T-helper 1 cell (primary cell): ENCODE measurements at places on chromosomes 12 and 14.

- no peak for DNase-seq
Measured at GRCh38 chr14:21350539-21350938, 33.3 kb downstream of the SUPT16H start.

- no peak for DNase-seq
Measured at GRCh38 chr12:132542661-132543060, 52.7 kb downstream of the FBRSL1 start.

DNA sequence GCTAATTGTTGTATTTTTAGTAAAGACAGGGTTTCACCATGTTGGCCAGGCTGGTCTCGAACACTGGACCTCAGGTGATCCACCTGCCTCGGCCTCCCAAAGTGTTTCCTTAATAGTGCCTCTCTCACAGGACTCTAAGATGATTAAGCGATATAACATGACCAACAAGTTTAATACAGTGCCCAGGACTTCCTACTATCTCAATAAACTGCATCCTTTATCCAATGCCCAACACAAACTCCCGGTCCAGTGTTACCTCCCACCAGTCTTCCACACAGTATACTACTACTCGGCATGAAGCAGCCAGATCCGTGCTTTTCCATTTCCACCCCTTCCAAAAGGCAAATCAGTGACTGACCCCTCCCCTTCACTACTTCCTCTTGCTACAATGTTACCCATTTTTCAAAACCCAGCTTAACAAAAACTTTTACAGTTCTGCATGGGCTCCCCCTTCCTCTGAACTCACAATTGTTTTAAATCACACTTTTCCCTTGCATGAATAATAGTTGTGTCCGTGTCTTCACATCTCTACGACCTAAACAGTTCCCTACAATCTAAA is 900 bp downstream of the NOP2 start:
- no peak for DNase-seq

DNA sequence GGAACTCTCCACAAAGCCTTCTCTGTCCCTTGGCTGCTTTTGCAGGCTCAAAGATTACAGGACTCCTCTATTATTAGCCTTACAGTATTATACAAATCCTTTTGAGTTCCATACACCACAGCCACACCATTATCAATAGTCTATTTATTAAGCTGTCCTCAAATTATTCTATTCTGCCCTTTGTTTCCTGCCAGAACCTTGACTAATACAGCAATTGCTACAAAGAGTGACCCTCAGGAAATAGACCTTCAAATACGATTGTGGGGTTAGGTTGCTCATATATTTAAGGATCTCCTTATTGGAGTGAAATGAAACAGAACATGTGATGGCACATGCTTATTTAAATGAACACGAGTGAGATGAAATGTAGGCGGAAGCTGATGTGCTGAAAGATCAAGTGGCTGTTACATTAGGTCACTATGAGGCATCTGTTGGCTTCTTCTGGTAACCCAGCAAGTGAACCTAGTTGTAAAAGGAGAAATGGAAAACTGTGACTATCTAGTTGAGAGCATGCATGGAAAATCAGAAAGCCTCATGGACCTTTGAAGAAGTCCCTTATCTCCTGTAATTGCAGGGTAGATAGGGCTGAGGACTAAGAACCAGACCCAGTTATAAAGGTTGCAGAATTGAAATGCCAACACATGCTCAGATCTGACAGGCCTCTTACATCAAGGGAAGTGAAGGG is 75.5 kb downstream of the AVPR1A start:
- no peak for DNase-seq

- no peak for DNase-seq
Measured at GRCh38 chr12:122318607-122319605, 52.6 kb upstream of the VPS33A start.

DNA sequence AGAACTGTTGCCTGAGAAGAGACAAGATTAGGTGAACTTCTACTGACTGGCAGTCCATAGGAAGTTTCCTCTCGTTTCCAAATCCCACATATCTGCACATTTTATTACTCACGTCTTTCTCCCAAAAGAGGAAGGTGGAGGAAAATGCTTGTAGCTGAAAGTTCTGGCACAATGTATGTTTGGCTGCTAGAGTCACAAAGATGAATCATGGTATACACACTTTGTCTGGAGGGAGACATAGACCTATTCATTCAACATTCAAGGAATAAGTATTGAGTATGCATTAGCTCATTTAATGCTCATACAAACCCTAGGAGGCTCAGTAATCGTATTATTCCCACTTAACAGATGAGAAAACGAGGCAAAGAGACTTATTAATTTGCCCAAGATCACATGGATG is 291.8 kb downstream of the FOXN3 start:
- no peak for DNase-seq

GRCh38 chr12:2984249-2984648 is 25.1 kb downstream of the TEAD4 start:
- DNase-seq, result no peak

- DNase-seq, result no peak
Measured at GRCh38 chr12:119749666-119750065, 81.7 kb downstream of the PRKAB1 start.

GRCh38 chr12:18368594-18368993 is 107.3 kb downstream of the PIK3C2G start:
- DNase-seq, result no peak

GRCh38 chr12:2336409-2336829 is 283.6 kb downstream of the CACNA1C start:
- no peak for DNase-seq

DNA sequence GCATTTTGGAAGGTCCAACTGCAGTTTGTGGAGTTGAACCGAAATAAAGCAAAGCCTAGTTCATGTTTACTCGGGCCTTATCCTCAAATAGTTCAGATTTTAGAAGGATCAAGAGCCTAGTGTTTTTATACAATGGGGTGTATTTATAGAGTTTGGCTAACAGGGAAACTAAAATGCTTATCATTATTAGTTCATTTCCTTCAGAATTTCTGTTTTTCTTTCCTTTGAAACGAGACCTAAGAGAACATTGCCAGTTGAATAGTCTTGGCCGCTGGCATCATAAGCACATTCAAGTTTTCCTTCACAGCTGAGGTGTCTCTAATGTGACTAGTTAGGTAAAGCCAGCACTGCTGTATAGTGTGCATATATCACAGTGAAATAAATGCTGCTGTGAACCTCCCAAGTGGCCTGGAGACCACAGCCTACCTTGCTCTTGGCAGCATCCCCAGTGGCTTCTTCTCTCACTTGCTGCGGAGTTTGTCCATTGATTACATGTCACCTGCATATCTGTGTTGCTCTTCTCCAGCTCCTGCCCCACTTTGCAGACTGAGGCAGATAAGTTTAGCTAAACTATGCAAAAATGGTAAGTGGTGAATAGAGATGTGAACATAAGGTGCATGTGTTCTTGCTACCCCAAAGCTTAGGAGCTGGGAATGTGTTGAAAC is 88.8 kb downstream of the ANO6 start:
- DNase-seq, result no peak

GRCh38 chr14:77041881-77042545 is 13.5 kb upstream of the IRF2BPL start:
- no peak for DNase-seq

- no peak for DNase-seq
Measured at GRCh38 chr14:32202491-32202997, 525 bp downstream of the RNU6-8 start.

GRCh38 chr14:30872602-30873001 is 1.8 kb upstream of the COCH start:
- DNase-seq, result no peak

DNA sequence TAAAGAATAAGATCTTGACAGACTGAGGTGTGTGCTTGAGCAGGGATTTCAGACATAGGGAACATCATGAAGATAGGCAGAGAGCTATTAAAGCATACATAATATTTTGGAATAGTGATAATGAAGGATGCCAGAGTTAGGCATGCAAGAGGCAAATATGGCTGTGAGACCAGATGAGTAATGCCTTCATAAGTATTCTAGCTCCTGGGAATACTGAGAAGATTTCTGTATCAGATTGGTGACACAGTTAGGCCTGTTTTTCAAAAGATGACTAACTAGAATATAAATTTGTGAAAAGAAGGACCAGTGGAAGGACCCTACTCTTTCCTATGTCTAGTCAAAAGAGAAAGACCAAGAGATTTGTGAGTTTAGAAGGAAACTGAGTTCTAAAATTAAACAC is 108.8 kb downstream of the TXNDC16 start:
- DNase-seq, result no peak

- DNase-seq, result no peak
Measured at GRCh38 chr14:77098529-77099353, 683 bp downstream of the CIPC start.

DNA sequence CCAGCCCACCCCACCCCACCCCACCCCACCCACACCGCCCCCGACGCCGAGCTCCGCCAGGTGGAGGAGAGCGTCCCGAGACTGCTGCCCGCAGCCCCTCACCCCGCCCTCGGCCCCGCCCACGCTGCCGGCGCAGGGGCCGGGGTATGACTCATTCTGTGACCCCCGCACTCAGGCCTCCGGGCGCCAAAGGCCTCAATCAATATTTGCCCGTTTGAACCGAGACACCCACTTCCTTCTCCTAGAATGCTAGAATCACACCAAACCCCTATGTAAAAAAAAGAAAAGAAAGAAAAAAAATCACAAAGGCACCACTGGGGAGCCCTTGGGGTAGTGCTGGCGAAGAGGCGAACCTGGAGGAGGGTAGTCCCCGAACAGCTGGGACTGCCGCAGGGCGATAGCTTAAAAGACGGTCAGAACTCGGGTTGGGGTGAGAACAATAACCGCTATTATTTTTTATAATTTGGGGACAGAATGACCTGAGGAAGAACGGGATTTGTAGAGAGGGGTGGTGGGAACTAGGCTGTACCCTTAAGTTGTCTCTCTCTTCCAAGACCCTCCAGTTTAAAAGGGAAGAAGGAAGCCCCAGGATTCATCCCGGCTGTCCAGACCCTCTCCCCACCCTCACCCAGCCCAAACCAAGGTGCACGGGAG is 894 bp downstream of the KRT8 start:
- no peak for DNase-seq

DNA sequence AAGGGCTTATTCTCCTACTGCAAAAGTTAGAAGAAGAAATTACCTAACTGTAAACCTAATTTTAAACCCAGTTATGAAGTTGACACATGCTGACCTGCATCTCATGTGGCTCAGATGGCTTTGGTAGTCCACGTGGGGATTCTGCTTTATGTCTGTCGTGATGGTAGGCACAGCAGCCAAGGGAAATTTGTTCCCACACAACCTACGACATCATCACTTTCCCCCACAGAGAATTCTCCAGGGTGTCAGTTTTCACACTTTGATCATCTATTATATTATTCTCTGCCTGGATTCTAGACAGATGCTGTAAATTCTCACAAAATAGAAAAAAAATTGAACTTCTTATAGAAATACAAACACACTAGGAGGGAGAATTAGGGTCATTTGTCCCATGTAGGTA is 70.6 kb downstream of the PTHLH start:
- DNase-seq, result no peak

GRCh38 chr12:67141296-67142018 is 127.7 kb upstream of the CAND1 start:
- no peak for DNase-seq

- DNase-seq, result no peak
Measured at GRCh38 chr12:52634266-52635056, 16.1 kb upstream of the KRT73 start.

DNA sequence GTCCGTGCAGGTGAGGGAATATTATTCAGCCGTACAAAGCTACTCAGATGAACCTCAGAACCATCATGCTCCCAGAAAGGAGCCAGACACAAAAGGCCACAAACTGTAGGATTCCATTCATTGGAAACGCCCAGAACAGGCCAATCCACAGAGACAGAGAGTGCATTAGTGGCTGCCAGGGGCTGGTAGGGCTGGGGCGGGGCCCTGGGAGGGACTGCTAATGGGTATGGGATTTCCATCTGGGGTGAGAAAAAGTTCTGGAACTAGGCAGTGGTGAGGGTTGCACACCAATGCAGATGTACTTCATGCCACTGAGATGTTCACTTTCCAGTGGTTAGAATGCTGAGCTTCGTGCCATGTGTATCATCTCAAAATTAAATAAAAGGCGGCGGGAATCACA is 101.1 kb downstream of the RFLNA start:
- no peak for DNase-seq

DNA sequence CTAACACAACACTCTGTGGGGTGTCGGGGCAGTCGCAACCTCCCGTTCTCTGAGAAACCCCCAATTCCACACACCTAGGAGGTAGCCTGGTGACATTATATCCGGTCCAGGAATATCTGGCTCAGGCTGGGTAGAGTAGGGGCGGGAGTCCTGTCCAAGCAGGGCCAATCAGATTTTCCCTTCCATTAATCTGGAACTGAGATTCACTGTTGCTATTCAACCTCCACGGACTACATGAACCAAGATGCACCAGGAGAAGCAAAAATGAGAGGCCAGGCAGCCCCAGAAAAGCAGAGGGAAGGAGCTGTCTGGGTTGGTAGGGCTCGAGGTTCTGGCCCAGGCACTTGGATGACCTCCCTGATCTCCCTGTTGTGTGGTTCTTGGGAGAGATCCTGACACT is 51.0 kb downstream of the NINJ2 start:
- DNase-seq, result no peak

DNA sequence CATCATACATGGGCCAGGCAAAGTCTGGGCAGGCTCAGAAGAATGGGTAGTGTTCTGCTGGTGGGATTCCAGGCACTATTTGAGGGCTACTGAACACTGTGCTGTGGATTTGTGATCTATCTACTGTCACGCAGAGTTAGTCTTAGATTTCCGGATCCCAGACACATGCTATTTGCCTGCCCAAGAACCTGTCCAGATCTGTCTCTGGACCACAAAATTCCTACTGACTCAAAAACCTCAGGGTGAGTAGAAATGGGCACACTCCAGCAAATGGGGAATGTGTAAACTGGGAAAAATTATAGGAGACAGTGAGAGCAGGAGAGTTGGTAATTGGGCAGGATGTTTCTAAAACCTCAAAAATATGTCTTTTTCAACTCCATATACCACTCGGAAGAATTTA is 129.9 kb downstream of the GALC start:
- no peak for DNase-seq

DNA sequence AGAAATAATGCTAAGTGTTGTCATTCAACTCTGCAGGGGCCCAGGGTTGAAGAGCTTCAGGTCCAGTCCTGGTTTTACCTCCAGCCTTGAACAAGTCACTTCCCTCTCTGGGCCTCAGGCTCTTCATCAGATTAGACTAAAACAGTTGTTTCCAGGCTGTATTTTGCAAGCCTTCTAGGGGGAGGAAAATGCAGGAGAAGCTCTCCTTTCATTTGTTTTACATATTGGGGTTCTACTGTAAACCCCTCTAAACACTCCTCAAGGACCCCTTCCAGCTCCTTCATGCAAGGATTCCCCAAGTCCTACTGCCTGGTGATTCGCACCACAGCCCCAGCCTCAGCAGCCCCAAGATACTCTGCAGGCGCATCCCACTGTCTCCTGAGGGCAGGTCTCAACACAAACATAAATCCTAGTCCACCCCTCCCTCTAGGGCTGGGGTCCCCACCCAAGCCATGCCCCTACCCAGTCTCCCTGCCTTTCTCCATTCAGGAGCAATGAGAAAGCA is 2.7 kb downstream of the SDR9C7 start:
- DNase-seq, result no peak

GRCh38 chr12:868722-869121 is 80.8 kb downstream of the RAD52 start:
- DNase-seq, result no peak
